ENCODE measurements at places on chromosomes 16 and 17.

DNA sequence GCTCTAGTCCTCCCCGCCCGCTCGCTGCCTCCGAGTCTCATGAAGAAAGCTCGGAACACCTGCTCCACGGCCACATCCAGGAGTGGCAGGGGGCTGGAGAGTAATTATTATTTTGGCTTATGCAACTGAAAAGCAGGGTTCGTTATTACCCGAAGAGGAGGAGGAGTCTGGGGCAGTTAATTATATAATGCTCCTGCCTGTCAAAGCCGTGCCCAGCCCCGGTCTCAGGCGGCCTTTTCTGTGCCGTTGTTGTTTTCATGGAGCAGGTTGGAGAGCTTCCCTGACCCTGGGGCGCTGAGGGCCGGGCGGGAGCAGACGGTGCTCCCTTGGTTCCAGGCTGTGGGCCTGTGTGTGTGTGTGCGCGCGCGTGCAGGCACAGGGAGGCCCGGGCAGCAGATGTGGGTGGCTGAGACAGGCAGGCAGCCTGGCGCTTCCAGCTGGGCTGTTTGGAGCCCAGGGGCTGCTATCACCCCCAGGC, 2.4 kb downstream of the JPH3 start:
- DNase-seq, result no peak

- no peak for DNase-seq
Observed at GRCh38 chr16:27193300-27193990, 9.9 kb upstream of the KDM8 start.

GRCh38 chr16:47019568-47019967, 46.1 kb upstream of the DNAJA2 start:
- no peak for DNase-seq

DNA sequence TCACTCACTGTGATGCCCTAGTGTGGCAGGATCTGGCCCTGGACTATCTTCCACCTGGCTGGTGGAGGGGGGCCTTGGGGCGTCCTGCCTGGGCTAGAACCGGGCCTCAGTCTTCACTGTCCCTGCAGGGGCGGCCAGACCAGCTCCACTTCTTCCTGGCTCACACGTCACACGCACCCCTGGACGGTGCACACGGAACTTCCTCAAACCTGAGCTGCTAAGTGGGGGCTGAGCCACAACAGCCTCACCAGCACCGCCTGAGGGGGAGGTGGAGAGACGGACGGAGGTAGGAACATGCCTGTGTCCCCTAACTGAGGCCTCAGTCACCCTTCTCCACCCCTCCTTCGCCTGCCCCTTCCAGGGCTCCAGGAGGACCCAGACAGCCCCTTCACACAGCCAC, 36.6 kb downstream of the TIMM22 start:
- no peak for DNase-seq

DNA sequence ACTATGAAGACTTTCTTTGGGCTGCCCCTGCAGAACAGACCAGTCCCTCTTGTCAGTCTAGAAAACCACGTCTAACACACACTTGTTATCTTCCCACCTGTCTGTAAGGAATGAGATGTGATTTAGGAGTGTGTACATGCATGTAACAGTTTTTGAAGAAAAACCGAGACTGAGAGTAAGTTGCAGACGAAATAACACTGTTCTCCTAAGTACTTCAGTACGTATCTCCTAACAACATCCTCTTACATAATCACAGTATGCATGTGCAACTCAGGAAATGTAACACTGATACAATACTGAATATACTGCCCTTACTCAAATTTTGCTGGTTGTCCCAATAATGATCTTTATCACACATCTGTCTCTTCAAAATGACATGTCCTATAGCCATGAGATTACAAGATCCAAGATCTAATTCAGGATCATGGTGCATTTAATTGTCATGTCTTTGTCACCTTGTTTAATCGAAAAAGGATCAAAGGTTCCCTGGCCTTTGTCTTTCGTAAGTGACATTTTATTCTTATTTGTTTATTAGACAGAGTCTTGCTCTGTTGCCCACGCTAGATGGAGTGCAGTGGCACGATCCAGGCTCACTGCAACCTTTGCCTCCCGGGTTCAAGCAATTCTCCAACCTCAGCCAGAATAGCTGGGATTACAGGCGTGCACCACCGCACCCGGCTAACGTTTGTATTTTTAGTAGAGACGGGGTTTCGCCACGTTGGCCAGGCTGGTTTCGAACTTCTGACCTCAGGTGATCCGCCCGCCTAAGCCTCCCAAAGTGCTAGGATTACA, 25.6 kb downstream of the CREBBP start:
- DNase-seq, result no peak

GRCh38 chr17:3004150-3004801, 59.1 kb downstream of the OR1D5 start:
- peak; percentile 97 for DNase-seq

DNA sequence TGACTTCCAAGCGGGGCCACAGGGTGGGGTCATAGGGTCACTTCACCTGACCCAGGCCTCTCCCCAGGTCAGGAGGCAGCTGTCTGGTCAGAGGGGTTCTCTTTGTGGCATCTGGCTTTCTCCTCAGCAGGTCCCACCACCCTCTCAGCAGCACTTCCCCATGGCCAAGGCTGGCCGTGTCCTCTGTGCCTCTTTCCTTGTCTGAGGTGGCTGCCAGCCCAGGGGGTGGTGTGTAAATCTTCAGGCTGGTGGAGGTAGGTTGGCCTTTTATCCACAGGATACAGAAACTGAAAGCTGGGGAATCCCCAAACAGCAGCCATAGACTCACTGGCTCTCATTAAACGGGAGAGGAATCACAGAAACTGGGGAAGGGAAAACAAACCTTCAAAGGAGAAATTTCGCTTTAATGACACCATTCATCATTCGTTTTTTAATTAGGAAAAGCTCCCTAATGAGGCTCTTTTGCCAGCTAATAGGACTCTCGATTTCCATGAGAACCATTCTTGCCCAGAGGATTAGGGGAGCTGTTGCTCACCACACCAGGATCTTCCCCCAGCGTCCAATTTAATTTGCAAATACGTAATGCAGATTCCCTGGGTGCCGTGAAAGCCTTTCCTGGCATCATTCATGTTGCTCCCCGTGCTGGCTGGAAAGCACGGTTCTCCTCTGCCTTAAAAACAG, 18.0 kb downstream of the C17orf75 start:
- DNase-seq, result peak; percentile 56

GRCh38 chr17:76682296-76682695, 28.5 kb downstream of the MXRA7 start:
- peak; percentile 56 for DNase-seq

GRCh38 chr16:69073181-69073702, 32.2 kb upstream of the HAS3 start:
- no peak for DNase-seq

GRCh38 chr17:11240841-11241610, at the start of gene SHISA6:
Gene SHISA6, plus strand, starts transcription at chr17:11241213.
- no peak for DNase-seq

DNA sequence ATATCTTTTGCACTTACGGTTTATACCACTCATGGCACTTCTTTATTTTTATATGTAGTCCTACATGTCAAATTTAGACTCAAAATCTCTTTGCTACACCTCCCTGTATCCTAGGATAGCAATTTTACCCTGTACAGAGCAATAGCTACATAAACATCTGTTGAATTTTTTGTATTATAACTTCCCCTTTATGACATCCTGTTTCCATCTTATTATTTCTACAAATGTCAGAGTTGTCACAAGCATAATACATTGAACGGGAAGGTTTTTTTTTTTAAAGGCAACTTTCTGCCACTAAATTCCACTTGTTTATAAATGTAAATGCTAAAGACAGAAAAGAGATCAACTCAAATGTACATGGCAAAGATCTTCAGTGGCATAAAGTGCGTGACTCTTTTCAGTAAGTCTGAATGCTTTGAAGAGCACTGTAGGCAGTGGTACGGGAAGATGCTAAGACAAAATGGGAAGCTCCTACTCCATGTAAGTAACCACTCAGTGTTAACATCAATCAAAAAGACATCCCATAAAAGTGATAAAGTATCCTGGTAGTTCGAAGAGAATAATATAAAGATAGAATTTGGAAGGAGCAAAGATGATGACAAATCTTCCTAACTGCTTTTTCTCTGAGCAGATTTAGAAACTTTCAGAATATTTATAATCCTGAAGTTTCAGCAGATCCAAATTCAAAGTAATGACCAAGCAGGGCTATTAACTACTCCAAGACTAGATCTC, 26.8 kb downstream of the GNA13 start:
- DNase-seq, result no peak

- no peak for DNase-seq
Observed at GRCh38 chr17:54899721-54900456, 763 bp upstream of the TOM1L1 start.

DNA sequence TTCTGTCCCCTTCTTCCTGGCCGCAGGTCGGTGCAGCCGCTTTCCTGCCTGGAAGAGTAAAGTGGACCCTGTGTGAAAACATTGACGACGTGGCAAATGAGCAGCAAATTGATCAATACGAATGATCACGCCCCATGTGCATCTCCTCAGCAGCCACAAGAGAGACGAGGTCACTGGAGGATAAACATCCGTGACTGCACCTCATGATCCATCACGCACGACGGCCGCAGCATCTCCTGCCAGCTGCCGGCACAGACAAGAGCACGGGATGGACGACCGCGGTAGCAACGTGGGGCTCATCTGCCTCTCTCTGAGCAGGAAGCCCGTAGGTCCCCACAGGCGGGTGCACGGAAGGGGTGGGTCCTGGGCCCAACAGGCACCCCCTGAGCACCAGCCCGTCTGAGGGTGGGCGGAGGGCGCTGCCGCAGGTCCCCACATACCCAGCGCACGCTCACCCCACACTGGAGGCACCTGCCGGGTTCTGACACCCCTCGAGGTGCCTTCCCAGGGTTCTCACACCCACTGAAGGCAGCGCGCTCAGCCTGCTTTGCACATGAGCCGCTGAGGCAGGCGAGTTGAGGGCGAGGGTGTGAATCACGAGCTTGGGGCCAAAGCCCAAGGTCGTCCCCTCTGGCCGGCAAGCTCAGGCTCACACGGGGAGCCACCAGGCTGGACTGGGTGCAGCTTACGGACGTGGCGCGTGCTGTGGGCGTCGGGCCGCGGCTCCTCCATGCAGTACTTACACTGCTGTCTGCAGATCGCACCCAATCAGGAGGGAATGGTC, 12.3 kb upstream of the CDH15 start:
- no peak for DNase-seq

GRCh38 chr16:73390936-73391335, 343.0 kb upstream of the ZFHX3 start:
- no peak for DNase-seq

DNA sequence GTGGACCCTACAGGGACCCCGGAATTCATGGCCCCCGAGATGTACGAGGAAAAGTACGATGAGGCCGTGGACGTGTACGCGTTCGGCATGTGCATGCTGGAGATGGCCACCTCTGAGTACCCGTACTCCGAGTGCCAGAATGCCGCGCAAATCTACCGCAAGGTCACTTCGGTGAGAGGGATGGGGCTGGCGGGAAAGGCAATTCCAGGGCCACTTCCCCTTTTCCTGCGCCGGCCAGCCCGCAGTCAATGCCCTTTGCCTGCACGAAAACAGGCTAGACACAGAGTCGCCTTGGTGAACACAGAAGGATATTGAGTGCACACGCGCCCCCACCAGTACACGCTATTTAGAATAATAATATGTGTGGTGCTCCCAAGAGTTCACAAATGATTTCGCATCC, 4.0 kb downstream of the WNK4 start:
- DNase-seq, result no peak

DNA sequence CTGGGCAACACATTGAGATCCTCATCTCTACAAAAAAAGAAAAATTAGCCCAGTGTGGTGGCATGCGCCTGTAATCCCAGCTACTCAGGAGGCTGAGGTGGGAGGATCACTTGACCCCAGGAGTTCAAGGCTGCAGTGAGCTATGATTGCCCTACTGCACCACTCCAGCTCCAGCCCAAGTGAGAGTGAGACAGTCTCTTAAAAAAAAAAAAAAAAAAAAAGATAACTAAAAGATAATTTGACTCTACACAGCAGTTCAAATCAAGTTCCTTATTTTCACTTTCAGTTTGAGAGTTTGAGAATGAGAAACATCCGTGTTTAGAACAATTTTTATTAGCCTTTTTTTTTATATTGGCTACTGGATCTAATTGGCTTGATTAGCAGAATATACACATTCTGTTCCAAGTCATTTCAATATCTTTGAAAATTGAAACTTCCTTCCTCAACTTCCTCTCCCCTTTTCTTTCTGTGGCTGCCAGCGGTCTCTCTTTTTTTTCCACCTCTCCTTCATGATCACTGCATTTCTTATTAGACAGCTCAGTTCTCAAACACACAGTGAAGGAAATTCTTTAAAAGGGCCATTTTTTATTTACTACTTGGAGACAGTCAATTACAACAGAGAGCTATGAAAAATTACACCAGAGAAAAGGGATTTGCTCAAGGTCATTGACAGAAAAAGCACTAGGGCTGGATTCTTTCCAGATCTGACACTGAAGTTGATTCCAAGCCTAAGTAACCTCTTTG, 4.5 kb upstream of the ACSF2 start:
- no peak for DNase-seq

DNA sequence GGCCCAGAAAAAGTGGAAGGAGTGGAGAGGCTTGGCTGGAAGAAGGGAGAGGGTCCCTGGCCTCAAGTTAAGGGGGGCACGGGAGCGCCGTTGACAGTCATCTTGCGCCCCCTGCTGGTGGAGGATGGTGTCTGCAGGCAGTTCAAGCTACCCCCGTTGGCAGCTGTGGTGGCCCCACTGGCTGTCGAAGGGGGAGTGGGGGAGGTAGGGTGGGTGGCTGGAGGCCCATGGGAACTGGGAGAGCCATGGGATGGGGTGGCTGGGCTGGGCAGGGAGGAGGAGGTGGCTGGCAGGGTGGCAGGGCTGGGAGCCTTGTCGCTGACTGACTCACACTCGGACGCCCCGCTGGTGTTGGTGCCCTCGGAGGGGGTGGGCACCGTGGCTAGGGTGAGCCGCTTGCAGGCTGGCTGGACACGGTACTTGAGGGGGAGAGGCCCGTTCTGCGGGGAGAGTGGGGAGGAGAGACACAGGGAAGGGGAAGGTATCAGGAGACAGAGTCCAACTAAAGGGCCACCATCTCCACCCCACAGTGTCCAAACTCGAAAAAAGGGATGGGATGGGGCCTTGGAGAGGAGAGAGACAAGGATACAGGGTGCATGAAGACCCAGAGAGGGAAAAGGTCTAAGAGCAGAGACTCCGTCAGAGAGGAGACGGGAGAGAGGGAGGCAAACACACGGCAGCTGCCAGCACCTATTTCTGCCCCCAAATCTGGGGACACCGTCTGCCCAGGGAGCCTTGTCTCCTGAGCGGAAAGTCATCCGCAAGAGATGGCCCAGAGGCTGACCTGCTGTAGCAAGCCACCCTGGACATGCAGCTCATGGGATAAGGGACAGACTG, 5.2 kb downstream of the CISD3 start:
- peak; percentile 93 for DNase-seq

GRCh38 chr17:54237911-54238515, 415.3 kb downstream of the KIF2B start:
- no peak for DNase-seq

- DNase-seq, result no peak
Observed at GRCh38 chr16:22634954-22635353, 124.3 kb downstream of the NPIPB5 start.

GRCh38 chr16:3651461-3652372, 2.8 kb upstream of the DNASE1 start:
- peak; percentile 34 for DNase-seq

- DNase-seq, result no peak
Observed at GRCh38 chr17:59406808-59407381, 75.4 kb downstream of the YPEL2 start.

GRCh38 chr17:51180486-51180885, 14.3 kb downstream of the NME2 start:
- DNase-seq, result no peak

GRCh38 chr17:76540381-76541300, 797 bp downstream of the PRCD start:
- DNase-seq, result peak; percentile 88
